NCI-H524 treated with DMSO at 0.1 percent for 48 hours (cell line): ENCODE measurements at places on chromosomes 2 and 18.
A peak's percentile ranks its signal among the peaks of the same experiment; 100 is the strongest.

GRCh38 chr2:206069417-206069816, 16.6 kb downstream of the INO80D start:
- DNase-seq, result no peak

GRCh38 chr2:221335219-221335752, 236.8 kb downstream of the EPHA4 start:
- no peak for DNase-seq

DNA sequence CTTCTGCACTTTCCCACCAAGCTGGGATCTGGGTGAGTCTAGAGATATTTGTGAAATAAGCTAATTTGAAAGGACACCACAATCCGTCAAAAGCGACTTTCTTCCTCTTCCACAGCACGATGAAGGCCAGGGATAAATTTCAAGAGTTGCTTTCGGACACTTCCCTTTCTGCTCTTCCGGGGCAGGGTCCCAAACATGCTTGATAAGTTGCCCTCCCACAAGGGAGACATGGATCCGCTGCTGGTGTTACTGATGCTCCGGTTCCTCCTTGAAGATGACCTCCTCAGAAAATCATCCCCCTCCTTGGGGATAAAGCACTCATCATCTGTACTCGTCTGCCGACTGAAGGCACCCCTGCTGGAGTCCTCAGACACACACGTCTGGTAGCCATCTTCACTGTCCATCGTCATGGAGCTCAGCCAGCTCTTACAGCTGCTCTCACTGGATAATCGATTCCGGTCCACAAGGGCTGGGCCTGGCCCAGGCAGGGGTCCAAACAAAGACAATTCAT, 28.2 kb downstream of the CYTIP start:
- DNase-seq, result no peak

DNA sequence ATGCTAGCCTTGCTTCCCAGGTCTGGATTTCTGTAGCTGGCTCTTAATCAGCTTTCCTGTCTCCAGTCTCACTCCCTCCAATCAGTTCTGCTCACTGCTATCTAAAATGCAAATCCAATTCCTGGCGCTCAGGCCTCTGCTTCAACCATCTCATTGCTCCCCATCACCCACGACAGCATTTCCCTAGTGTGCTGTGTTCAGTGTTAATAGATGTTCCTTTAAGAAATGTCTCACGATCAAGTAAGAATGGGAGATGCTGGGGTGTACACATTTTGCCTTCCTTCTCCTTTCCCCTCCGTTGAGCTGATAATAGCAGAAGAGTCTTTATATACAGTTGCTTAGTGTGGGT, 1.6 kb upstream of the PUM2 start:
- no peak for DNase-seq

- no peak for DNase-seq
Observed at GRCh38 chr2:46096260-46096659, 200.9 kb upstream of the EPAS1 start.

GRCh38 chr2:132671151-132671835, 1.3 kb upstream of the LYPD1 start:
- no peak for DNase-seq

DNA sequence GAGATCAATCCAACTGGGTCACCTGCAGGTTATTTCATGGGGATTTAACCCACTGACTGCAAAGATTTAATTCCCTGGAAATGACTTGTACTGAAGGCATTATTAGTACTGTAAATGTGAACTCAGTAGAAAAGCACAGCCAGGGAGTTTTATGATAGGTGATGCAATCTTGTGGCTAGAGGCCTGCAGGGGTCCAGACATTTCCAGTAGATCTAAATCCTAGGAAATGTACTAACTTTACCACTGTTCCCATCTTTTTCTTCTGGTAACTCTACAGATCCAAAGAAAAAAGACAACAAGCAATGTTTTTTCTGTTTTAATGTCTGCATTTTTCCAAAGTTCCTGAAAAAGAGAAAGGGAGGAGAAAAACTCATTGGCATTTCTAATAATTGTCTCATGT, 500.1 kb downstream of the ARHGAP15 start:
- DNase-seq, result no peak

GRCh38 chr18:31702449-31702848, 18.1 kb upstream of the B4GALT6 start:
- no peak for DNase-seq

DNA sequence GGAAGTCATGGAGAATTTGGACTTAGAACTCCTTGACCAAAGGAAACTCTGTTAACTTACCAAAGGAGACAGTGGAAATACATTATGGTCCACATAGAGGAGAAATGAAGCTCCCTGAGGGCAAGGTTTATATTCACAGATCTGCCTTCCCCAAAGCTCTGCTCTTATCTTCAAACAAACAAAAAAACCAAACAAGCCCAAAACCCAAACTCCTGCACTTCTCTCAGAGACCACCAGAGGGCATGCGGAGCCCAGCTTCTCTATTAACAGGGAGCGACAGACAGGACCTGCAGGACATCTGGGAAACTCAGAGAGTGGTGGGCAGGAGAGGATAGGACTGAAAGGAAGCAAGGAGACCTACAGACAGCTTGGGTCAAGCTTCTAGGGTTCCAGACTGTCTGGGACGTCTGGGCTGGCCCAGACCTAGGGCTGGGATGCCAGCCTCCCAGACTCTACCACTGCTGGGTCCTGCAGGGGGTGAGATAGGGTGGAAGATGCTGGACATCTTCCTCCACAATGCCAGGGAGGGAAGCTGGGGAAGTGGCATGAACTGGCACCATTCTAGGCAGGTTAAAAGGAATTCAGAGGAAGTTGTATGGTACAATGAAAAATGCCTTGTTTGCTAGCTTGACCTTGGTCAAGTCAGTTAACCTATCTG, 4.0 kb upstream of the WNT10A start:
- peak; percentile 14 for DNase-seq

- no peak for DNase-seq
Observed at GRCh38 chr2:80438686-80439085, 134.1 kb upstream of the LRRTM1 start.

GRCh38 chr2:218011653-218012040, 8.9 kb upstream of the TNS1 start:
- no peak for DNase-seq

DNA sequence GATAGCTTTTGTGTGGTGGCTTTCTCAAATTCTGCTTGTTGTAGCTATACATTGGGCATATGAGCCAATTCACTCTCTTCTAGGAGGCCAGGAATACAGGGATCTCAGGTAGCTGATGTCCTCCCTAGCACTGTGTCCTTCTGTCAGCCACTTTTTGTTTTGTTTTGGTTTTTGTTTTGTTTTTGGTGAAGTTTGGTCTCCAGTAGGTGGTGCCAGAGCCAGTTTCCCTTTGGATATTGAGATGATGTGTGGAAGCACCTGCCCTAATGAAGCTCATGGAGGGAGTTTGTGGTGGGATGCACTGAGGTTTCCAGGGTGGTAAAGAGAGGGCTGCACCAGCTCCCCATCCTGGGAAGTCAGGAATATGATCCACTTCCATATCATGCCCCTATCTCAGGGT, 100.5 kb upstream of the VWC2L start:
- no peak for DNase-seq

DNA sequence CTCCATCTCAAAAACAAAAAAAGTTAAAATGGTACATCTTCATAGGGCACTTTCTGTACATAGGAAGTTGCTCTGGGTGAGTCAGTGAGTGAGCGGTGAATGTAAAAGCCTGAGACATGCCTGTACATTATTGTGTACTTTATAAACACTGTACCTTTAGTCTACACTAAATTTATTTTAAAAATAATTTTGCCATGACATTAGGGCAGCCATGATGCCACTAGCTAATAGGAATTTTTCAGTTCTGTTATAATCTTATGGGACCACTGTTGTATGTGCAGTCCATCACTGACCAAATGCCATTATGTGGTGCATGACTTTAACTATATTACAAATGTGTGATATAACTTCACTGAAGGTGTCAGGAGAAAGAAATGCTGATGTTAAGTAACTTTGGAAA, 11.0 kb upstream of the TXNDC2 start:
- no peak for DNase-seq

DNA sequence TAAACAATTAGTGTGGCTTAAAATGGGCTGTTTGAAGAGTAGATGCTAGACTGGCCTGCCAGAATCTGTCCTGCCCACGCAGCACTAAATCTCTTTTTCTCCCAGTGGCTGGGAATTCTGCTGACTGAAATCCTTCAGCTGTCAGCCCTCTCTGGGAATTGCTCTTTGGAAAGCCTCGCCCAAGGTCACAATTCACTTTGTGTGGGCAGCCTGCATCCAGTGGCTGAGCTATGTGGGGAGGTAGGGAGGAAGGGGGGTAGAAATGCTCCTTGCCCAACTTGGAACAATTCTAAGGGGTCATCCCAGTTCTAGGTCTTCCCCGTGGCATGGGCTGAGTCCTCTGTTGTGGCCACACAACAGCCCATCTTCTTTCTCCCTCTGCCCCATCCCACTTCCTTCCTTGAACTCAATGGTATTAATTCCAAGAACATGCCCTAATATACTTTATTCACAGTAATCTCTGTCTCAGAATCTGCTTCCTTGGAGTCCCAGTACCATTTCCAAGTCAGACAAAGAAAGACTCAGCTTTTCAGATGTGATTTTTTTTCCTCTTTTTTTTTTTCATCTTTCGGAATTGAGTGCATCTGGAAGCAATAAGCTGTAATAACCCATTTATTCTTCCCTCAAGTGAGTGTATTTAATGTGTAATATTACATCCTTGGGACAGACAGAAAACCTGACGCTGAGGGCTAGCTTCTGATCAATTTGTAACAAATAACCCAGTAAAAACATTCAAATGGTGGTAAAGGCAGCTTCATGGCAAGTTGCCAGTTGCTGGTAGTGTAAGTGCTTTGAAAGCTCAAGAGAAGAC, 189.4 kb downstream of the GPD2 start:
- DNase-seq, result no peak

DNA sequence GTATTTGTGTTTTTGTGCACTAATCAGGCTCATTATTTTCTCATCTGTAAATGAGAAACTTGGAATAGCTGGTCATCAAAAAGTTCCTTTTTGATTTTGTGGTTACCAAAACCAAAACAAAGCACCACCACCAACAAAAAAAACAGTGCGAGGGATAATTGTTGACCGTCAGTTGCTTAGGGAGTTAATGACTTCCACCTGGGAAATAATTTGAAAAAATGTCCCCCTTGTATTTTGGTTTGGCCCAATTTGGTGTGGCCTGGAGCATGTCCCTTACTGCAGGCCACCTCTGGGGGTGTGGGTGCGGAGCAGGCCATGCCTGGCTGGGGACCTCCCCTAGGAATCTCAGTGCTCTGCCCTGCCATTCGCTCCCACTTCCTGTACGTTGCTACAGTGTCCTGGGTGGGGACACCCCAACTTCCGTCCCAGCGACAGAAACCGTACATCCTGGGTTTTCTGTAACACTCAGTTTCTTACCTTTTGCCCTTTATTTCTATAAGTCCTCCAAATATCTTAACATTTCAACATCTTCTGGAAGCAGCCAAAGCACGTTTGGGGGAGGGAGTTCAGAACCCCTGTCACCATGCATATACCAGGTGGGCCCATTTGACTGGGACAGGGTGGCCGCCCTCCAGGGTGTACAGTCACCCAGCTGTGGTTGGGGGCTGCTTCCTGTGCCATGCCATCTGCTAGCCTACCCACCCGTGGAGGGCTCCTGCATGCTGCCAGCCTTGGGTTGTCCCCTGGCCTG, 31.3 kb downstream of the NCK2 start:
- no peak for DNase-seq

- no peak for DNase-seq
Observed at GRCh38 chr2:112173646-112174319, 35.6 kb downstream of the FBLN7 start.

DNA sequence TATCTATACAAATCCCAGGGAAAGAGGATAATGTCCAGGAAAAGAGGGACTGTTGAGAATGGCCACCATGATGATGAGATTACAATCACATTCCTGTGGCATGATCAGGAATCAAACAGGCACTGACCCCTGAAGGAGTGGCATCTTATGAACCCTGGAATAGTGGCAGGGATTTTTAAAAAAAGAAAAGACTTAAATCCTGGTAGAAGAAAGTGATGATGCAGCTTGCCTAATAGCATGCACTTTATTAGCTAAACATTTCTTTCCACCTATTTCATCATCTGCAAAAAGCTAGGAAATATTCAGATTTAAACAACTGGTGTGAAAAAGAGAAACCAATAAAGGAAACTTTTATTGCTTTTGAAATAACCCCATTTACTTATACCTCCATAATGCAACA, 87.2 kb upstream of the FSHR start:
- no peak for DNase-seq

DNA sequence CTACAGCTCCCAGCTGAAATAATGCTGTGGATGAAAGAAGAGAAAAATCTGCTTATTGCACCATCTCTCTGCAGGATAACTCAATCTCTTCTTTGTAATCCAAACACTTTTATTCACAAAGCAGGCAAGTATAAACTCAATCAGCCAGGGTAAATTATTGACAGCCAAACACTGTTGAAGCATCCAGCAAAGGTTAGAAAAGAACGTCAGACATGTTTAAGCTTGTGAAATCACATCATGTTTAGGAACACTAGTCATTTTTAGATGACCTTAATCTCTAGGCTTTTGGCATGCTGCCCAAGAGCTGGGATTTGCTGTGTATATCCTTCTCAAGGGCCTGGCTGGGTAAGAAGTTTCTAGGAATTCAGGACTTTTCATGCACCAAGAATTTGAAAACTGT, 1148.1 kb upstream of the FANCL start:
- DNase-seq, result peak; percentile 6

DNA sequence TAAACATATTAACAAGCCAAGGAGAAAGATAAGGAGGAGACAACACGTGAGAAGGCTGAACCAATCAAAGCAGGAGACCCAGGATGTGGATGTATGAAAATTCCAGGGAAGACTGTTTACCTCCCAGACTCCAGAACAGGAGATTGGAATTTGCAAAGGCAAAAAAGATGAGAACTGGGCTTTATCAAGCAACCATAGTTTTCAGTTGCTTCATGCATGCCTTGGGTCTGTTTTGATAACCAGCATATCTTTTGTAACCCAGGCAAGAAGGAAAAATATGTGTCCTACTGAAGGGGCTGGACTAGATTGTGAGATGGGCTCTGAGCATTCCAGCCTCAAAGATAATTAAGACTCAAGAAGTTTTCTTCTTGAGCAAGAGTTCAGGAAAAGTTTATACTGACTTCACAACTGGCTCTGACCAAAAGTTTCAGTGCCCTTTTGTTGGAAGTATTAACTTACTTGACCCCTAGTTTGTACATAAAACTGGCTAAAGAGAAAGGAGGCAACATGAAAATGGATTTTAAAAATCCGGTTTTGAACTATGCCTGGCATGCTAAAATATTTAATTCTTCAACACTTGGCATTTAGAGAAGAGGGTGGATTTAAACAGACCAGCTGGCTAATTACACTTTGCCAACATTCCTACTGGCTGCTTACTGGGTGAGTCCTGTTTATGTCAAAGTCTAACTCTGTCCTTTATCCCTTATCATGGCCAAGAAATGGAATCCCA, 79.3 kb upstream of the CD28 start:
- DNase-seq, result no peak

GRCh38 chr2:70043252-70043875, 43.9 kb upstream of the PCBP1 start:
- no peak for DNase-seq

DNA sequence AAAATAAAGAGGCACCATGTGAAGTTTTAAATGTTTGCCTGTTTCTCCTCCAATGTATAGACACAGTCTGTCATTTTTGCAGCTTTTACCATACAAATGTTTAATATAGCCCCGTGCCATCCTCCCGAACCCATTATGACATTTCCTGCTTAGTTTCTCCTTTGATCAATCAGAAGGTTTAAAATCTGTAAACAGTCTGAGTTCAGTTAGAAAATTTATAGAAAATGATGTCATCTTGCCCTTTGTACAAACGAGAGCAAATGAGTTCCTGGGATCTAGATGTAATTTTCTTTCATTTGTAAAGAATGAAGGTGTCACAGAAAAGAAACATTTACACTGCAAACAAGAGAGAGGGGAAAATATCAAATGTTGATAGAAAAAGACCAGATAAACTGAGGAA, 62.7 kb upstream of the NFU1 start:
- DNase-seq, result no peak

- DNase-seq, result no peak
Observed at GRCh38 chr2:238820916-238821315, 27.0 kb upstream of the TWIST2 start.
